ENCODE measurements at places on chromosomes 7 and 10.

GRCh38 chr7:14836571-14837189, 65.9 kb downstream of the DGKB start:
- DNase-seq, result no peak

DNA sequence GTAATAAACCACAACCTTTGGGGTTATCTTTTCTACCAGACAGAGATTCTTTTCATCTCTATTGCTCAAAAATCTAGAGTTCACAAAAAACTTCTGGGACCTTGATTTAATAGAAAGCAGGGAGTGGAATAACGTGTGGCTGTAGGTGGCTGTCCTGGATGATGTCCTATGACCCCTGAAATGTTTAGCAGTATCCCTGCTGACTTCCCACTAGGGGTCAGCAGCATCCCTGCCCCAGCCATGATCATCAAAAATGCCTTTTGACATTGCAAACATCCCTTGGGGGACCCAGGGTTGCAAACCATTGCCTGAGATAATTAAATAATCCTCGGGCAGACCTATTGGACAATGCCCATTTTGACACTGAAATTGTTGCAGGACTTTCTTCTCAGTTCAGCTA, 177.1 kb downstream of the USP6NL start:
- DNase-seq, result no peak

- no peak for DNase-seq
Observed at GRCh38 chr7:105559926-105560325, 21.4 kb downstream of the EFCAB10 start.

GRCh38 chr7:102836191-102836919, 76.4 kb upstream of the LRRC17 start:
- DNase-seq, result no peak

- no peak for DNase-seq
Observed at GRCh38 chr7:123075838-123076467, 80.5 kb upstream of the TAS2R16 start.

DNA sequence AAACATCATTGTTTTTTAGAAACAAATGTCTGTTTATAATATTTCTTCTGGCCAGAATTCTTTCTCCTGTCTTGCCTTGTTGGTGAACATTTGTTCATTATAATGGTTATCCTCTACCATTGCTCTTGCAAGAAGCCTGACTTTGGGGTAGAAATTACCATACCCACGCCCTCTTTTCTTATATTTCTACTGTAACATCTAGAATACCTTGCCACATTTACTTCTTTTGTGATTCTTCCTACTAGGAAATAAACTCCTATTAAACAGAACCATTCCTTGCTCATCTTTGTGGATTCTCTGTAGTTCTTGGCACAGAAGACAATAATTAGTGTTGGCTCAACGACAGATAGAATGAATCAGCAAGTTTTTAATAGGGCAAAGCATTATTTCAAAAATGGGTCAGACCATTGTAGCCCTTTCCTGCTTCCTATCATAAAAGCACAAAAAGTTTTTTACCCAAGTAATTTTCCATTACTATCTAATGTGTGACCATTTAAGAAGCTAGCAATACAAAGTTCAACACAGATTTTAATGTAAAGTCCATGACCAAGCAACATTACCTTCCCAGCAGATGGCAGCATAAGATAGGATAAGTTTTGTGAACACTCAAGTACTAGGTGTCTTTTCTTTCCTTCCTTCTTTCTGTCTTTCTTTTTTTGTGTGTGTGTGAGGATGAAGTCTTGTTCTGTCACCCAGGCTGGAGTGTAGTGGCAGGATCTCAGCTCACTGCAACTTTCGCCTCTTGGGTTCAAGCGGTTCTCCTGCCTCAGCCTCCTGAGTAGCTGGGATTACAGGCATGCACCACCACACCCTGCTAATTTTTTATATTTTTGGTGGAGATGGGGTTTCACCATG, 270.4 kb downstream of the HGF start:
- no peak for DNase-seq

DNA sequence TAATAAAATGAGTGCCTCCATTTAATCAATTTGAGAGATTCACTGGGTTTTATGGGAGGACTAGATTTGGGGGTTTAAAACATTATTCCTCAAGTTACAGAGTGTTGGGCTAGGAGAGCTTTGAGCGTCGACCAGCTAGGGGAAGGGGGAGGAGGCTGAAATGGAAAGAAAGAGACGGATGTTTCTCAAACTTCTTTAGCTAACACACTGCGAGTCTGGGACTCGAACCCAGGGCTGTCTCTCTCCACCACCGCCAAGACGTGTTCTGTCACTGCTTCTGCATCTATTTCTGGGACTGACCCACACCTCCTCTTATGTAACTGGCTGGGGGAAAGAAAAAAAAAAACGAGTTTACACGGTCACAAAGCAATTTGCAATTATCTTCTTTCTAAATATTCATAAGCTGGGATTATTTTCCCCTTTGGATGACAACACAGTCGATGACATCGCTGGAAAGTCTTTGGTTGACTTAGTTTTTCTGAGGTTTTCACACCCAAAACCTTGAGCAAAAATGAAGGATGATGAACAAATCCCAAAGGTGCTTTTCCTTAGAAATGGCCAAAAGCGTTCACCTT, 27.2 kb downstream of the CHST15 start:
- no peak for DNase-seq

- no peak for DNase-seq
Observed at GRCh38 chr7:16409777-16410176, 11.6 kb downstream of the CRPPA start.

- no peak for DNase-seq
Observed at GRCh38 chr10:17649836-17650235, 5.9 kb downstream of the STAM start.

DNA sequence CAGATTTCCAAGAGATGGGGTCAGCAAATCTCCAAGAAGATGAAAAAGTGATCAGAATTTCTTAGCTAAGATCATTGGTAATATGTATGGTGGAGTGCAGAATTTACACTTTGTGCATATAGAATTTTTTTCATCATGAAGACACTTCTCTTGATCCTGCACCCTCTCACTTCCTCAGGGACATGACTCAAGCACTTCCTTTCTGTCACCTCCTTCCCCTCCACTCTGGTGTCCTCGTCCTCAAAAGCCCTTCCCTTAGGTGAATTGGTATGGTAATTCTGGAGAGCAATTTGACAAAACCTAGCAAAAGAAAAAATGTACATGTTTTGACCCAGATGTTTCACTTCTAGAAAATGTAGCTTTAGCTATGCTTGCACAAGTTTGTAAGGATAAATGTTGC, 18.1 kb downstream of the CALN1 start:
- DNase-seq, result no peak

GRCh38 chr7:91431601-91432000, 167.4 kb downstream of the FZD1 start:
- DNase-seq, result no peak

DNA sequence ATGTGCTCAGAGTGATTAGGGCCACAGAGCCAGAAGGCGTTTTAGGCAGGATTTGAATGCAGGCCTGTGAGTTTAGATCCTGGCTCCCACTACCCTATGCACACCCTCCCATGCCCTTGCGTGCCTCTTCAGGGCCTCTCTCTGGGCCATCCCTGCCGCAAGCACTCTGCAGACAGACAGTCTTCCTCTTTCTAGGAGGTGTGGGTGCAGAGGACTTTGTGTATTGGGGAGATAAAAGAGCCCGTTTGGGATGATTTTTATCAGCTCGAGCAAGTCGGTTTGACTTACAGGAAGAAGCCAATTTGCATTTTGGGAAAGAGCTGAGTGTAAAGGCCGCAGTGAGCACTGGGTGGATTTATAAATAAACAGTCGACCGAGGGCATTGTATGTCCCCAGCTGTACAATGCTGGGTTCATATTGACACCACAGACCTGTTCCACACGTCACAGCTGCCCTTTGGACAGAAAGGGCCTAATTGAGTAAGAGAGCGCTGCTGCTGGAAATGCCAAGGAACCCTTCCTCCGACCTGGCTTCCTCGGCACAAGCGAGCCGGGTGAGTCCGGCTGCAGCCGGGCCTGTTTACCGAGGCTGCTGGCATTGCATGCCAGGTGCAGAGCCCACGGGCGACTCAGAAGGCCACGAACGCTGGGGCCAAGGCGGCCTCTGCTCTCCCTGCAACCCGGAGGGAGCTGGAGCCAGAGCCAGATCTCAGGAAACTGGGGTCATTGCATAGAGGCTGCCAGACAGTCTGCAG, 25.1 kb downstream of the ZMIZ1 start:
- DNase-seq, result no peak
